ENCODE measurements at places on chromosomes 6 and 20.

- H3K4me3 ChIP-seq = no peak overlapping the region
- H3K4me1 ChIP-seq = no peaks in the 10 kb centered on the region
- H3K27ac ChIP-seq = no peak overlapping the region
- peaks cover 60% of the 10 kb centered on the region for H3K27me3 ChIP-seq
- DNase-seq = no peak
These were observed 67.9 kb upstream of the SNX9 start for GRCh38 chr6:157755032-157755745.

- H3K4me3 ChIP-seq = no peak overlapping the region
- no peaks in the 10 kb centered on the region for H3K27me3 ChIP-seq
- H3K27ac ChIP-seq = peak overlapping the region; percentile 94
- peaks cover 60% of the 10 kb centered on the region for H3K4me1 ChIP-seq
- no peak for DNase-seq
- peaks cover 7% of the 10 kb centered on the region for H3K36me3 ChIP-seq
These were observed 110.3 kb upstream of the BACH2 start for GRCh38 chr6:90406957-90407356.

DNA sequence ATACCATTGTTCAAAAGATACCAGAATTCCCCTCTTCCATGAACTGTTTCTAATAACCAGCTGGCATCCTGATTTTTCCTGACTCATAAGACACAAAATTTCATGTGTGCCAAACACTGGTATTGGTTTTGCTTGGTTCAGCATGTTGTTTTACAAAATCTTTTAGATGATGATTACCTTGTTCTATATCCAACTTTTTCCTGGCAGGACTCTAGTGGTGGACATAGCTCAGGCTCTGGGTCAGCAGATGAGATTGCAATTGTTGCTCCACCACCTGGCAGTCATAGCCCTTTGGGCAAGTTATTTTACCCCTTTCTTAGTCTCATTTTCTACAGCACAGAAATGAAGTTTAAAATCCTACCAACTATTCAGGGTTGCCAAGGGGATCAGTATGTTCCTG, 6.2 kb downstream of the TRIM38 start:
- H3K27me3 ChIP-seq = no peaks in the 10 kb centered on the region
- H3K36me3 ChIP-seq = peaks cover 88% of the 10 kb centered on the region
- peak overlapping the region; percentile 45 for H3K27ac ChIP-seq
- peaks cover 50% of the 10 kb centered on the region for H3K4me1 ChIP-seq
- no peak for DNase-seq

GRCh38 chr20:16699293-16699692, 30.5 kb upstream of the SNRPB2 start:
- H3K36me3 ChIP-seq = no peaks in the 10 kb centered on the region
- H3K27me3 ChIP-seq = peaks cover 12% of the 10 kb centered on the region
- no peak overlapping the region for H3K4me3 ChIP-seq
- H3K4me1 ChIP-seq = no peaks in the 10 kb centered on the region
- DNase-seq = no peak

DNA sequence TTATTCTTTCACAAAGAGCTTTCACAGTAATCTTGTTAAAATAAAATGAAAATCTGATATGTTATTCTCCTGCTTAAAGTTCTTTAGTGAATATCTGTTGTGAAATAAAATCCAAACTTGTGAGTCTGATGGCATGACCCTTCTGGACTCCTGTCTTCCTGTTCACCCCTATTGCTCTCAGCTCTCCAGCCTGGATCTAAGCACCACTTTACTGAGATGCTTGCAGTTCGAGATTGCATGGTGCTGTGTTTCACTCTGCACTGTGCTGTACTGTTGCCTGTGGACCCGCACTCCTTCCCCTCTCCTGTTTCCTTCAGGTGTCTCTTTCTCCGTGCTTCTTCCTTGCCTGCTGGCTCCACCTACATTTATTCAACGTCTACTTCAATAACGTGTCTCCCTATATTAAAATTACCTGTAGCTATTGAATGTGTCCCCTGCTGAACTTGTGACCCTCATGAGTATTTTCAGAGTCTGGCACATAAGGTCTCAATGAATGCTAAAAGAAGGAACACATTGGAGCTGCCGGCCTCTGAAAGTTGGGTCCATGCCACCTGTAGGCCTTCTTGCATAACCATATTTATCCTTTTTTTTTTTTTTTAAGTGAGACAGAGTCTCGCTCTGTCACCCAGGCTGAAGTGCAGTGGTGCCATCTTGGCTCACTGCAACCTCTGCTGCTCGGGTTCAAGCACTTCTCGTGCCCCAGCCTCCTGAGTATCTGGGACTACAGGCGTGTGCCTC, 100.1 kb downstream of the ARID1B start:
- H3K4me3 ChIP-seq = no peak overlapping the region
- DNase-seq = no peak
- peaks cover 8% of the 10 kb centered on the region for H3K36me3 ChIP-seq
- peaks cover 49% of the 10 kb centered on the region for H3K4me1 ChIP-seq

DNA sequence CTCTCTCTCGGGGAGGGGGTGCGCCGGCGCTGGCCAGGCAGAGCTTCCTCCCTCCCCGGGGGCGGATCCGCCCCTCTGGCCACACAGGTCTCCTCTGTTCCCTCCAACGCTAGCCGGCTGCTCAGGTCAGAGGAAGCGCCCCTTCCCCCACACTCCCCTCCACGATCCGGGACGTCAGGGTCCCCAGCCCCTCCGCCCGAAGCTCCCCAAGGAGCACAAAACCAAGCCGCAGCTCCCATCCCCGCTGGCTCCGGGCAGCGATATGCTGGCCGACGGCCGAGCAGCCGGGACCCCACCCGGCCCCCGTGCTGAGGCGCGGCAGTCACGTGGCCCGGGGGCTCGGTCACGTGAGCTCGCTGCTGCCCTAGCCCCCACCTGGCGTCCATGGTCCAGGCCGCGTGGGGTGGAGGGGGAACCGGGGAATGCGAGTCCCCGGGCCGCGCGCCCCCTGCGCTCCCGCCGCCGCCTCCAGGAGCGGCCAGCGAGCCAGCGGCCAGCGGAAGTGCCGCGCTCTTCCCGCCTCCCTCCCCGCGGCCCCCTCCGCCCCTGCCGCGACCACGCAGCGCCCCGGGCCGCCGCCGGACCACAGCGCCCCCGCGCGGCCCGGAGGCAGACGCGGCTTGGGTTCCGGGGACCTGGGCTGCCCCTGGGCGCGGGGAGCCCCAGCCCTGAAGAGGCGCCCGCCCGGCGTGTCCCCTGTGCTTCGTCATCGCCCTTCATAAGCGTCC, at the start of gene SLC35B2:
Gene SLC35B2 (minus strand): TSS at position 504 of the 728 bp plus-strand sequence. CDS start 118 bp downstream, at position 386.
- peak; percentile 71 for DNase-seq
- H3K36me3 ChIP-seq = peaks cover 85% of the 10 kb centered on the region
- H3K4me3 ChIP-seq = peak within 1 kb of the TSS; percentile 88
- H3K4me1 ChIP-seq = peaks cover 59% of the 10 kb centered on the region
- H3K27me3 ChIP-seq = no peaks in the 10 kb centered on the region
- peak within 1 kb of the TSS; percentile 91 for H3K27ac ChIP-seq

GRCh38 chr20:54995553-54995952, 520.2 kb downstream of the DOK5 start:
- H3K27ac ChIP-seq = no peak overlapping the region
- DNase-seq = no peak
- H3K4me1 ChIP-seq = no peaks in the 10 kb centered on the region
- no peaks in the 10 kb centered on the region for H3K27me3 ChIP-seq
- H3K4me3 ChIP-seq = no peak overlapping the region
